ENCODE measurements at places on chromosomes 4 and X.

DNA sequence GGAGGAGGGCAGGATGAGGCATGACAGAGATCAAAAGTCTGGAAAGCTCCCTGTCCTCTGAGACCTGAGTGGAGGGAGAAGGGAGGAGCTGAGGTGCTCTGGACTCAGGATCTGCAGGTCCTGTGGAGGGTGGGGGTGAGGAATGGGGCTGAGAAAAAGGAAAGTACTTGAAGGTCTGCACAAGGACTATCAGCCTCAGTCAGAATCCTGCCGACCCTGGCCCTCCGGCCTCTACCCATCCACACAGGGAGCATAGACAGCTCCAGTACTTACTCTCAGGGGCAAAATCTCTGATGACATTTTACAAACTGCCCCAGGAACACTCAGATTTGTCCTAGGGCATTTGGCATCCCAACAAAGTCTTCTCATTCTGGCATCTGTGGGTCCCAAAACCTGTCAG lies 991 bp upstream of the ITIH6 start:
- no peak for DNase-seq

- peak; percentile 84 for DNase-seq
These were observed 32.7 kb downstream of the ACSL1 start for GRCh38 chr4:184792950-184793555.

- DNase-seq: no peak
These were observed 23.3 kb upstream of the ANXA5 start for GRCh38 chr4:121720109-121720508.

- peak; percentile 14 for DNase-seq
These were observed 8.6 kb downstream of the APEX2 start for GRCh38 chrX:55008571-55009358.

GRCh38 chr4:98571161-98571786 lies 87.1 kb downstream of the TSPAN5 start:
- no peak for DNase-seq

- no peak for DNase-seq
These were observed 139.4 kb upstream of the CPEB2 start for GRCh38 chr4:14862891-14863290.

DNA sequence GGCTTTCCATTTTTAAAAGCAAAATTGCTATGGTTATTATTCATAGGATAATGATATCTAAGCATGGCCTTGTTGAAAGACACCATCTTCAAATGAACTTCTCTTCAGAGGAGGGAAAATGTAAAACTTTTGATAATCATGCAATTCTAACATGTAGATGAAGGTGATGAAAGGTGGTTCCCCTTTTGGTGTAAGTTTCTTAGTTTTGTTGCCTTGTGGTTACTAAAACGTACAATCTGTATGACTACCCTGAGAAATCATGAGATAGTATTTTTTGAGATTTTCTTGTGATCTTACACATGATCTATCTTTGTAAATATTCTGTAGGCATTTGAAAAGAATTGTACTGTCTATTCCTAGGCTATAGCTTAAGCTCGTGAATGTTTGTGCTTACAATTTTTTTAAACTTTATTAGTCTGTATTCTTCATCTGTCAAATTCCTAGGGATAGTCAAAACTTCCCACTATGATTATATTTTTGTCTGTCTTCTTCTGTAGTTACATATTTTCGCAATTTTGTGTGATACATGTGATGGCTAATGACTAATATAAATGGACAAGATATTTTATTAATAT lies 47.5 kb downstream of the PTPN13 start:
- no peak for DNase-seq

DNA sequence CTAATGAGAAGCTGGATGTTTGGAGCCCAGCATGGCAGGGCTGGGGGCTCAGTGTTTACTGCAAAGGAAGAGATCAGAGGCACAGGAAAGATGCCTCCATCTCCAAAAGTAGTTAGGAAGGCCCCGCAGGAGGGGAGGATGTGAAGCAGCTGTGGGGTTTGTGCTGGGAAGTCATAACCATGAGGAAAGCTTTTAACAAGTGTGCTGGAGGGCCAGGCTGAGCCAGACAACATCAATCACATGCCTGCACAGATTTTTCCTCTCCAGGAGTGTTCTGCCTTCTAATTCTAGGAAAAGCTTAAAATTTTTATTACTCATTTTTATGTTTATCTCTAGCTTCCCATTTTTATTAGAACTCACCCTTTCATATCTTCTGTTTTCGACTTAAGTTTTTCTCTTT lies 65.4 kb downstream of the GPR82 start:
- no peak for DNase-seq

DNA sequence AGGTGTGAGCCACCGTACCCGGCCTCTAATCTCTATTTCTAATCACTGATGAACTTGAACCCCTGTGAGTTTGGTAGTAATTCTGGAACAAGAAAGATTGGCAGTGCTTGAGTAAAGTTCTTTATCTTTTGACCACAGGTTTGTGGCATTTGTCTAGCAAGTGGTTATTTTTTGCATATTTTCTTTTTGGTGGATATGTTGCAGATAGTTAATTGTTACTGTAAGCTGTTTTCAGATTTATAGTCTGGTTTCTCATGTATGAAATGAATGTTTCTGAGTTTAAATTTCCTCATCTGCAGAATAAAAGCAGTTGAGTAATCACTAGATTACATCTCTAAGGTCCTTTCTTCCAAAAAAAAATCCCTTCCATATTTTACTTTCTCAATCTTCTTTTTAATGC lies 105.2 kb downstream of the GASK1B start:
- DNase-seq: no peak

GRCh38 chrX:105190252-105190853 lies 30.1 kb downstream of the TEX13A start:
- DNase-seq: peak; percentile 3

DNA sequence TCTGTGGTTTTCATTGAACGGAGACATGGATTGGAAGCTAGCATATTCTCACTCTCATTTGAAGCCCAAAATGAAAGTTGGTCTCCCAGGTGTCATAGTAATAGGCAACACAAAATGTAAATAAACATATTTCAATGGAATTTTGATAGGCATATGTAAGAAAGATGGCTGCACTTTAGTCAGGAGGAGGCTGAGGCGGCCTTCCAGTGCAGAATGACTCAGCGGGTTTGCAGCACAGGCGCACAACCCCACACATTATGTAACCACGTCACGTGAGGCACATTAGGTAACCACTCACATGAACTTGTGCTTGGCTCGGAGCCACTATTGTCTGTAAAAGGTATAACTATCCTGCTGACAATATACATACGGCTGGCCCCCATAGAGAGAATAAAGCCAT lies 381.7 kb downstream of the GPAT3 start:
- no peak for DNase-seq

- peak; percentile 1 for DNase-seq
These were observed 62.5 kb upstream of the GPR174 start for GRCh38 chrX:79081895-79082512.

DNA sequence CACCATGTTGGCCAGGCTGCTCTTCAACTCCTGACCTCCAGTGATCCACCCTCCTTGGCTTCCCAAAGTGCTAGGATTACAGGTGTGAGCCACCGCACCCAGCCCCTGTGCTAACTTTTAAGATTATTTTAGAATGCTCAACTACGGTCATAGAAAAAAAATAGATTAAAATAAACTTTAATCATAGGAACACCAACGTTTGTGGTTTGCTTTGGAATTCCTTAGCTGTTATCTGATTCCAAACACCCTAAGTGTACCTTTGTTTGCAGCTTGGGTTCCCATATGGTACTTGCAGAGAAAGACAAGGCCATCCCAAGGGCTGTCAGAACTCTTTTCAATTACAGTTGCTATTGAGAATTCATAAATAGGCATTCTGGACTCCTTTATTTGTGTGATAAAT lies 90.1 kb upstream of the EFHC2 start:
- DNase-seq: no peak

GRCh38 chr4:7857238-7857701 lies 82.4 kb downstream of the AFAP1 start:
- DNase-seq: peak; percentile 81

GRCh38 chrX:149829751-149830191 lies 48.0 kb downstream of the MAGEA9 start:
- DNase-seq: peak; percentile 1

DNA sequence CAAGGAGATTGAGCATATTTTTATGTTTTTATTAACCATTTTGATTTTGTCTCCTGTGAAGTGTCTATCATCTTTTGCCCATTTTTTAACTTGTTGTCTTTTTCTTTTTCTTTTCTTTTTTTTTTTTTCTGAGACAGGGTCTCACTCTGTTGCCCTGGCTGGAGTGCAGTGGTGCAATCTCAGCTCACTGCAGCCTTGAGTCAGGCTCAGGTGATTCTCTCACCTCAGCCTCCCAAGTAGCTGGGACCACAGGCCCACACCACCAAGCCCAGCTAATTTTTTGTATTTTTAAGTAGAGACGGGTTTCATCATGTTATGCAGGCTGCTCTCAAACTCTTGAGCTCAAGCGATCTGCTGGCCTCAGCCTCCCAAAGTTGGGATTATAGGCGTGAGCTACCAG lies 4.6 kb upstream of the ADD1 start:
- no peak for DNase-seq

DNA sequence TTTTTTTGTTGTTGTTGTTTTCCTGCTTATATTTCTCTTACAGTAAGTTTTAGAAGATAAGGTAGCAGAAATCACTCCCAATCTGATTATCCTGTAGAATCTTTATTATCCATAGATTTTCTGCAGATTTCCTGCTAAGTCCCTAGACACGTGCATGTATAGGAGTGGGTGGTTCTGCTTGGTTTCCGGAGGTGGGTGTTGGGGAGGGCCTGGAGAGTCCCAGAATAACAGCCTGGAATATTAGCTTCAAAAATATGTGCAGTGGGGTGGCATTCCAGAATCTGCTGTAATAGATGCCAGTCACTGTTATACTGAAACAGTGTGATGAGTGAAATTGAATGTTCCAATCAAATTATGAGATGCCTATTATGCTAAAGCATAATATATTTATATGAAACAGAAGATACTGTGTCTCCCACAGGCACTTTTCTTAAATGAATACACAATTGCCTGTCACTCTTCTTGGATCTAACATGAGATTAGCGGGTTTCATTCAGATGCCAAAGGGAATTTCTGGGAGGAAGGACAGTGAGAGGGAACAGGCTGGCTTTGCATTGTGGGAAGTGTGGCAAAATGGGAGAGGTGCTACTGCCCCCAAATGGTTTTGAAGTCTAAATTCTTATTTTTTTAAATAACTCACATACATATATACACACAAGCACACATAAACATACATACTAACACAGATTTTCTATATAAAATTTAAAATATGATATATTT lies 37.6 kb downstream of the C4orf50 start:
- DNase-seq: no peak

DNA sequence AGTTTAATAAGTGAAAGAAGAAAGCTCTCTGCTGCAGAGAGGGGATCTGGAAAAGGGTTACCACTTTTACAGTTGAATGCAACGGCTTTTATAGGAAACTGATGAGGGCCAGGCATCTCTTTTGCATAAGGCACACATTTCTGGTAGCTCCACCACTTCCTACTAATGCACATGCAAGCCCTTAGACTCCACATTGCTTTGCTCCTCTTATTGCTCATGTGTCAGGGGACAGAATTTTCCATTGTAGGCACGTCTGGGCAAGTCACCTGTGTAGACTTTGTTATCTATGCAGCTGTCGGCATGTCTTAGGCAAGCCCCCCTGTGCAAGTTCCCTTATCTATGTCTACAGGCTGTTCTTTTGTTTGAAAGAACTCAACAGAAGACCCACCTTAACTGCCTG lies 294.6 kb upstream of the STS start:
- DNase-seq: no peak

- DNase-seq: no peak
These were observed 84.3 kb downstream of the REPS2 start for GRCh38 chrX:17030580-17031270.

- DNase-seq: no peak
These were observed 16.8 kb downstream of the RASGEF1B start for GRCh38 chr4:81454948-81455347.

DNA sequence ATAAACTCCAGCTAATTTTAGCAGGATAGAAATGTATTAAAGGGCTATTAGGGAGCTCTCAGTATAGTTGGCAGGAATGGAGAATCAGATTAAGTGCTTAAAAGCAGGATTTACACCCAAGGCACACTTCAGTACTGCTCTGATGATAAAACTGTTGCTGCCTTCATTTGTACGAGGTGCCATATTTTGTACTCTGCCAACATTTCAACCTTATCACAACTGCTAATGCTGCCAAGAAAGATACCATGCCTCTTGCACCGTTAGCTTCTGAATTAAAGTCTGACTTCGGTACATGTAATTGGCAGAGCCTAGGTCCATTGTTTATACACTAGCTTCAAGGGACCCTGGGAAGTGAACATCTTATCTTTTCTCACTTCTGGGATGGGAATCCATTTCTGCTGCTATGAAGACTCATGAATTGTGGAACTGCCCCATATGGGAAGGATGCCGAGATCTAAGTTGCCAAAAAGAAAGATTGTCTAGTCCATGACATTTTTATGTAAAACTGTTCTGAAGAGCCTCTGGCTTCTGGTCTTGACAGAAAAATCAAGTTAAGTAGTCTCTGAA lies 624.0 kb upstream of the IGFBP7 start:
- DNase-seq: no peak

- DNase-seq: no peak
These were observed 84.8 kb downstream of the TNIP2 start for GRCh38 chr4:2671267-2671895.

GRCh38 chr4:68358988-68359387 lies 9.1 kb upstream of the YTHDC1 start:
- no peak for DNase-seq

GRCh38 chrX:140298960-140299825 lies 205.7 kb downstream of the SOX3 start:
- DNase-seq: no peak

DNA sequence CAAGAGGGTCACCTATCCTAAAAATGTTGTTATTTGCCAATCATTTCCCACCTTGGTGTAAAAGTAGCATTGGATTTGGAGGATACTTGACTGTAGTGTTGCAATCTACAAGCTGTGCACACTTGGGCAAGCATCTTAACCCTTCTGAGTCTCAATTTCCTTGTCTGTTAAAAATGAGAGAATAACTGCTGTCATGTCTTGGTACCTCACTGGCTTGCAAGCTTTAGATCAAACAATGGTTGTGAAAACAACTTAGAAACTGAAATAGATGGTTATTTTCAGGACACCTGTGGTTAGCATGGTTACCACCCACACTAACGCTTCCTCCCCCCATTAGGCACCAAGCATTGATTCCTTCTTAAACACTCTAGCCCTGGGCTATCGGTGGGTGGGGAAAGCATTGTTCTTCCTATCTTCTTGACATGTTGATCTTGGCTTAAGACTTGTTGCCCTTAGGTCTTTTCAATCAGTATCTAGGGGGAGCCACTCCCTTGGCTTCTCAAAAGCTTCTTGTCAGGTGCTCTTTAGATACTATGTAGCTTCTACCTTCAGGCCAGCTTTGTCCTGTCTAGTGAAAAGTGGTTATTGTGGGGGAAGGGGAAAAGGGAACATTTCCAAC lies 10.6 kb upstream of the AMOT start:
- no peak for DNase-seq

GRCh38 chrX:150753357-150753756 lies 60.2 kb downstream of the MTMR1 start:
- DNase-seq: no peak

DNA sequence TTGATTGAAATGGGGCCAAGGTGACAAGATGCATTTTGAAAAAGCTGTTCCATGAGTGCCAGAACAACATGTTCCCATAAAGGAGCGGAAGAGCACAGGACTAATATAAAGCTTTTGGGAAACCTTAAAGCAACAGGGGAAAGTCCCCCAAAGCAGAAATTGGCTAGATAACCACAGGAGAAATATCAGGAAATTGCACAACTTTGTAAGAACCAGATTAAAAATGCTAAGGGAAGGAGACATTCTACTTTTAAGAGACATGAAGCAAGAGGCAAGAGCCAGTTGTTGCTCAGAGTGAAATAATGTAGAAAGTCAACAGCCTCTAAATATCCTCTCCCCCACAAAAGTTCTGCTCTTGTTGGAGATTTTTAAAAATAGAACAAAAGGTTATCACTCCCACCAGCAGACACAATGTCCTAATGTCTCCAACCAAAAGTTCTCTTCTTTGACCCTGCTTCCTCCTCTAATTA lies 85.2 kb upstream of the LNX1 start:
- peak; percentile 55 for DNase-seq
